ENCODE measurements at places on chromosomes 7 and 10.

DNA sequence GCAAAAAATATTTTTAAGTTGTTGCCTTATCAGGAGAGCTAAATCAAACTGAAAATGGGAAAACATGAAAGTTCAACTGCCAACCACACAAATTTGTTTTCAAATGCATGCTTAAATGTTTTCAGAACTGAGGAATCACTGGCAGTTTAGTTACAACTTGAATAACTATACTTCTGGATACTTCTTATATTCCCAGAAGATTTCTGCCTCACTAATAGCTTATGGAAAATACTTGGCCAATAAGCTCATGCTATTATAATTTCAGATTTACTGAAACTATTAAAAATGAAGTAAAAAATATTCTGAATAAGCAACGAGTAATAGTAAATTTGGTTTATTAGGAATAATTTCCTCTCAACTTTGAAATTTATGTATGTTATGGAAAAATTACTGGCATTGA lies 222.2 kb downstream of the CDK14 start:
- no peak for DNase-seq

- no peak for DNase-seq
These were observed at the start of gene TMEM273 for GRCh38 chr10:49187950-49188761. Gene TMEM273 (minus strand): TSS chr10:49188391. CDS start chr10:49188336, 55 bp downstream.

GRCh38 chr10:119441151-119441821 lies 101.2 kb downstream of the RGS10 start:
- no peak for DNase-seq

GRCh38 chr10:125661941-125662515 lies 20.9 kb downstream of the TEX36 start:
- DNase-seq: no peak

DNA sequence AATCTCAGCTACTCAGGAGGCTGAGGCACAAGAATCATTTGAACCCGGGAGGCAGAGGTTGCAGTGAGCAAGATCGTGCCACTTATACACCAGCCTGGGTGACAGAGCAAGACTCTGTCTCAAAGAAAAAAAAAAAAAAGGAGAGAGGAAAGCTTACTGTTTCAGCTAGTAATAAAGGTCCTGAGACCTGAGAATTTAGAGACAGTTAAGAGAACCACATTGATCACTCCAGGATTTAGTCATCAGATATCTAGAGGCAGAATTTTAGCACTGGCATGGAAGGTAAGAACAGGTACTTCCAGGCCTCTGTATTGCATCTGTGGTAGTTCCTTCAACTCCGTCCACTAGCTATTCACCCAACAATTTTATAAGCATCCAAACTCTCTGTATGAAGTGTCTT lies 7.8 kb downstream of the COG5 start:
- no peak for DNase-seq

DNA sequence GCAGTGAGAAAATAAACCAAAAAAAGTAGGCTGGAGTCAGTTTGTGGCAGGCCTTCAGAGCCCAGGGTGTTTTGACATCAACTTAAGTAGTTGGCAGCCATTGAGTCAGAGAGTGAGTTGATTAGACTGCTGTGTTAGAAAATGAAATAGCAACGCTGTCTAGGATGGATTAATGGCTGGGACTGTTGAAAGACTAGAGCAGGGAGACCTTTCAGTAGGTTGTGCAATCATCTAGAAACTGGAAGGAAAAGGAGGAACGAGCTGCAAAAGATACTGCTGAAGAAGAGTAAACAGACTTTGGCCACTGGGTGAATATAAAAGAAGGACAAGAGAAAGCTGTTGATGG lies 28.6 kb upstream of the TRIL start:
- DNase-seq: no peak

GRCh38 chr7:135392701-135393100 lies 117.2 kb downstream of the CNOT4 start:
- DNase-seq: no peak

DNA sequence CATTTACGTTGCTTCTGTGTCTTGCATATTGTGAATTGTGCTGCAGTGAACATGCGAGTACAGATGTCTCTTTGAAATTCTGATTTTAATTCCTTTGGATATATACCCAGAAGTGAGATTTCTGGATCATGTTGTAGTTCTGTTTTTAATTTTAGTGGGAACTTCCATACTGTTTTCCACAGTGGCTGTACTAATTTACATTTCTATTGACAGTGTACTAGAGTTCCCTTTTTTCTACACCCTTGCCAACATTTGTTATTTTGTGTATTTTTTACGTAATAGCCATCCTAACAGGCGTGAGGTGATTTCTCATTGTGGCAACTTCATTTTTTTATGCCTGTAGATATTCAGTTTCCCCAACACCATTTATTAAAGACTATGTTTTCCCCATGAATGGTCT lies 144.7 kb upstream of the INHBA start:
- DNase-seq: no peak

- DNase-seq: no peak
These were observed 67.3 kb downstream of the AP3M1 start for GRCh38 chr10:74083304-74083703.

Data from activated naive CD4-positive, alpha-beta T cell (primary cell).